Inflammatory macrophage treated with lipopolysaccharide for 4 hours (primary cell): ENCODE measurements at places on chromosomes 5 and 9.

DNA sequence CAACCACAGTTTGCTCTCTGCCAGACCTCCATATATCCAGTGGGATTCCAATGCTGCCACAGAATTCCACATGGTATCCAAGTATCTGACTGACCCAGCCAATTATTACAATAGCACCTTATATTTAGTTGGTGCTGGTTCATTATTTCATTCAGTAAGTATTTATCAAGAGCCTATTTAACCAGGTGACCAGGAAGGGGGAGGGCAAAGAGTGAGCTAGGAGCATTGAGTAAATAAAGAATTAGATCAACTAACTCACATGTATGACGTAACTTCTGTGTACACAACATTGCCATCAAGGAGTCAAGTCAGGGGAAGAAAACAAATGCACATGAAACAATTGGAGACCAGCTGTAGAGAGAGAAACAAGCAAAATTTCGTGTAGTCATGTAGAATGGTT lies 207.1 kb upstream of the PAPPA start:
- no peak for DNase-seq

DNA sequence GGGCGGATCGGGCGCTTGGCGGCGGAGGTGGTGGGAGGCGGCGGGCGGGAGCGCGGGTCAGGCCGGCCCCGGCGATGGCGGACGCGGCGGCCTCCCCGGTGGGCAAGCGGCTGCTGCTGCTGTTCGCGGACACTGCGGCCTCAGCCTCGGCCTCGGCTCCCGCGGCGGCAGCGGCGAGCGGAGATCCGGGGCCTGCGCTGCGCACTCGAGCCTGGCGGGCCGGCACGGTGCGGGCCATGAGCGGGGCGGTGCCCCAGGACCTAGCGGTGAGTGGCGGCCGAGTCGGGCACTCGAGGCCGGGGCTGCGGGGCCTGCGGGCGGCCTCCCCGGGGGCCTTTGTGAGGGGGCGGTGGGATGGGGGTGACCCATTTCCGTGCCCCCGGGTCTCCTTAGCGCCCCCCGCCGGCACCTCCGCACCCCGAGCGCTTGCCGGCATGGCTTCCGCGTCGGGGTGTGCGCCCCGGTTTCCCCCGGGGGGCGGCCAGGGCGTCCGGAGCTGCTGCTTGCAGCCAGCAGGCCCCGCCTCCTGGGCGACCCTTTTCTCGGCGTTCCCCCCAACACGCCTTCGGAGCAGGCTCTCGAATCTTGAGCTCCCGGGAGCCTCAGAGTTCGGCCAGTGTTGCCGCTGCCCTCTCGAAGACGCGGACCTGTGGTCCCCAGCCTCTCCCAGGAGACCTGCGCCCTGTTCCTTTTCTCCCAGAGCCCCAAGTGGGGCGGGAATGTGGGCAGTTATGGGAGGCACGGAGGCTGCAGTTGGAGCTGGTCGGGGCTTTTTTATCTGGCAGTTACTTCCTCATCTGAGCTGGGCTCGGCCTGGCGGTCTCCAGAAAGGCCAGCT lies 456 bp downstream of the KDM3B start:
- DNase-seq, result peak; percentile 81

- no peak for DNase-seq
Observed at GRCh38 chr5:111013011-111013410, 58.5 kb upstream of the TSLP start.

DNA sequence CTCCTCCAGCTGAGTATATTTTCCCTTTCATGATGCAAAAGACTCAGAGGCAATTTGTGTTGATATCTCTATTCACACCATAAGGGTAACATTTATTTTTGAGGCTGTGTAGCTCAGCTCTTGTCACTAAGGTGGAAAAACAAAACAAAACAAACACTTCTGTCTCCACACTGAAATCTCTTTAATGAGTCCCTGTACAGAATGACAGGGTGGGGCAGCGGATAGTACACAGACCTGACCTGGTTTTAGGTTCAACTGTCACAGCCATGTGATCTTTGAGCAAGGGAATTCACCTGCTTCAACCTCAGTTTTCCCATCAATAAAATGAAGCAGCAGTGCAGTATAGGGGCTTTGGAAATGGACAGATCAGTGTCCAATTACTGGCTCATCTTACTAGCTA lies 29.3 kb downstream of the TLR4 start:
- no peak for DNase-seq

- DNase-seq, result peak; percentile 6
Observed at GRCh38 chr5:53730943-53731342, 170.5 kb downstream of the NDUFS4 start.

DNA sequence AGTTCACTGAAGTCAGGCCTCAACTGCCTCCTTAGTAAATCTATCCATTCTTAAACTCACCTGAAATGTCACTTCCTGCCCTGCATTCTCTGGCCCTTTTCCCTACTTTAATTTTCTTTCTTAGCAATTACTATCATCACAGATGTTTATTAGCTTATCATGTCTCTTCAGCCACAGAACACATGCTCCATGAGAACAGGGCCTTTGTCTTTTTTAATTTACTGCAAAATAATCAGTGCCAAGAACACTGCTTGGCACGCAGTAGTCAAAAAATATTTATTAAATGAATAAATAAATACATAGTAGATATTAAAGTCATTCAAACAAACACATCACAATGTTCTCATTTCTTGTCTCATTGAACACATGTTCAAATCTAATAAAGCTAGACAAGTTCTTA lies 46.2 kb downstream of the SKIC3 start:
- DNase-seq, result no peak

DNA sequence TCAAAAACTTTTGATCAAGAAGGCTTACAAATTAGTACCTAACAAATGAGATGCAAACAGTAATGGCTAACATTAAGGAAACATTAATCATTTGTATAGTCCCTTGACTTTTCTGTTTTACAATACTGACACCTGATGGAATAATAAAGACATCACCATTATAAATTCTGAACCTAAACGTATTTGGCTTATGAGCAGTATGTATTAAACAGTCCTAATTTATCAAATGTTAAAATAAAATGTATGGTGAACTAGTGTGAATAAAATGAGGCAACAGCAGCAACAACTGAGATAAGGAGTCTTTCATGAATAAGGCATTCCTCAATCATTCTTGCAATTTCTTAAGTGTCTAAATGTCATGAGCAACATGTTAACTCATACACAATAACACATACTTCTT lies 6.0 kb downstream of the PUM3 start:
- DNase-seq, result peak; percentile 15

GRCh38 chr9:98240475-98240874 lies 15.0 kb downstream of the TBC1D2 start:
- DNase-seq, result peak; percentile 84

DNA sequence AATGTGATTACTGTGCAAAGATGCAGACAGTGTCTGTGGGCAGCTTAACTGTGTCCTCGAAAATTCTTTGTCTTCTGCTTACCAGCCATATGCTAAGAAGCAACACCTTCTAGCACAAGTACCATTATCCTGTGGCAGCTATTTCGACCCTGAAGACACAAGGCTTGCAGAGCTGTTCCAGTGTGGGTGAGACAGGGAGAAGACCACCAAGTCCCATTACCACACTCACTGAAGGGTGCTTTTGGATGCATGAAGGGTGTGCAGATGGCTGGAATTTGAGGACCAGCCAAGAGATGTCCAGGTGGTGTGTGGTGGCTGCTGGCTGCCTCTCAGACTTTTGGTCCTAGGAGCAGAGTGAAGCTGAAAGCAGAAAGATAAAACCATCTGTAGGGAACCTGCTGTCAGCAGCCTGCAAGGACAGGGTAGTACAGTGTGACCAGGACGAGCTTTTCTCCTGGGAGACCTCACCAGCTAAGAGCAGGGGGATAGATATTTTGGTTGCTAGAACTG lies 161.8 kb downstream of the ICE1 start:
- no peak for DNase-seq

- DNase-seq, result no peak
Observed at GRCh38 chr9:26163931-26164330, 485.7 kb upstream of the TUSC1 start.

DNA sequence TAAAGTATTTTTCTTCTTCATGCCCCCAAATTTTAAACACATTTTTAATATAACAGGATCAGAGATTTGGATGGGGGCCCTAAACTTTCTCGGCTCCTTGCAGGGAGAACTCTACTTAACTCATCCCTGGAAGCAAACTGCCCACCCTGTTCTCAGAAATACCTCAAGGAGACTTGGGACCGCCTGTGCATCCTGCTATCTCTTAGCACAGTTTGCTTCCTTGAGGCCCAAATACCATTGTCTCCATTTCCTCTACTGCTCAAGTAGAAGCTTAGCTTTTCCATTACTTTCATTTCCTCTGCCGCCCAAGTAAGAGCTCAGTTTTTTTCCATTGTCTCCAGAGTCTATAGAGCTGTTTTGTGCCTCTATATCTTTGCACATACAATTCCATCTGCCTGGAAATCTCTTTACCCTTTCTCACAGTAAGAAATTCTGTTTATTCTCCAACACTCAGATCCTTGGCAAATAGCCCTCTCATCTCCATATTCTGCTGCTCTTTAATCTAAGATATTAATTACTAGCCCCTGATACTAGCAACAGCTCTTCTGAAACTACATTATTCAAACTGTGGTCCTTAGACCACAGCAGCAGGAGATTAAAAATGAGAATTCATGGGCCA lies 137.8 kb downstream of the CEMIP2 start:
- no peak for DNase-seq

DNA sequence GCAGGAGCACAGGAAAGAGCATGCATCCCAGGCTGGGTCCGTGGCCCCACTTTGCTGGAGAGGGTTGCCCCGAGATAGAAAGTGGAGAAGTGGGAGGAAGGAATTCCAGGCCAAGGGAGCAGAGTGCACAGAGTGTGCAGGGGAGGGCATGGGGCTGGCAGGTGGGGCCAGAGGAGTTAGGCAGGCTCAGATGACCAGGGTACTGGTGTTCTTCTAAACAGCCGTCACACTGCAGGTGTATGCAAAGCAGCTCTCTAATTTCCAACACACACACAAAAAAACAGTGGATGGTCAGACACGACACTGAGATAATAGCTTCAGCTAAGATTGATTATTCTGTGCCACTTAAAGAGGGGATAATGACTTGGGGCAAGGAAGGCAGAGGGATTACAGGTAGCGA lies 212.2 kb downstream of the MTRR start:
- no peak for DNase-seq

DNA sequence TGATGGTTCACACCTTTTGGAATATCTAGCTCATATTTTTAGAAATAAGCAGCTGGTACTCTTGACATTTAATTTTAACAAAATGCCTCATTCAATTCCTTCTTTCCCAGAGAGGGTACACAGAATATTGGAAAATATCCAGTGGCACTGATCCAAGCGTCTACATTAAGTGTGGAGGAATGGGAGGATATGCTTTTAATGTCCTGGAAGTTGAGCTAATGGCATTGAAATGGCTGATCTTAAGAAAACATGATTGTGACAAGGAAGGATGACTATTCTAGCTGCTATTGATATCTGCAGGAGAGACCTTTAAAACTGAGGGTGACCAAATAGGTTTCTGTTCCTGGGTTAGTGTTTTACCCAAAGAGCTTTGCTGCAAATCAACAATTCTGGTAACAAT lies 30.0 kb downstream of the ZNF366 start:
- no peak for DNase-seq

DNA sequence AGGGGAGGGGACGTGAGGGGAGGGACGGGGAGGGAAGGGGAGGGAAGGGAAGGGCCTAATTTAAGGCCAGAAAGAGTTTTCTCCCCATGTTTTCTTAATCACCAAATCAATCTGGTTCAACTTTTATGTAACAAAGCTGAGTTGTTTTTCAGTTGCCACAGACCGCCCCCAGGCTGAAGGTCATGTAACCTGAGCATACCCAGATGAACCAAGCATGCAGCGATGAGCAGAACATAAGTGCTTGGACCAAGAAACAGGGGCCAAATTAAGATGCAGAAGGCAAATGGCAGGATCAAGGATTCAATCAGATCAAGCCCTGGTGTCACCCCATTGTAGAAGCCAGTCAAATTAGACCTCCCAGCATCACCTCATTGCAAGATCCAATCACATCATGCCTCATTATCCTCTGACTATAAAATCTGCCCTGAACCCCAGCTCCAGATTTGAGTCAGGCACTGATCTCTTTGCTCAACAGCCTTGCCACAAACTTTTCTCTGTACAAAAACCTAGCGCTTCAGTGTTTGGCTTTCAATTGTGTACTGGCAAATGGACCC lies 113.5 kb upstream of the TNPO1 start:
- no peak for DNase-seq

GRCh38 chr5:2030131-2030530 lies 147.4 kb upstream of the IRX4 start:
- DNase-seq, result no peak
